ENCODE measurements at places on chromosomes 7 and 10.

- DNase-seq = no peak
These were observed 114.6 kb downstream of the TACC2 start for GRCh38 chr10:122103592-122103991.

GRCh38 chr7:107907-108306 is 84.5 kb upstream of the FAM20C start:
- no peak for DNase-seq

GRCh38 chr10:130212746-130213145 is 76.6 kb downstream of the GLRX3 start:
- DNase-seq = no peak

- no peak for DNase-seq
These were observed 51.2 kb downstream of the PDK4 start for GRCh38 chr7:95545007-95545615.

DNA sequence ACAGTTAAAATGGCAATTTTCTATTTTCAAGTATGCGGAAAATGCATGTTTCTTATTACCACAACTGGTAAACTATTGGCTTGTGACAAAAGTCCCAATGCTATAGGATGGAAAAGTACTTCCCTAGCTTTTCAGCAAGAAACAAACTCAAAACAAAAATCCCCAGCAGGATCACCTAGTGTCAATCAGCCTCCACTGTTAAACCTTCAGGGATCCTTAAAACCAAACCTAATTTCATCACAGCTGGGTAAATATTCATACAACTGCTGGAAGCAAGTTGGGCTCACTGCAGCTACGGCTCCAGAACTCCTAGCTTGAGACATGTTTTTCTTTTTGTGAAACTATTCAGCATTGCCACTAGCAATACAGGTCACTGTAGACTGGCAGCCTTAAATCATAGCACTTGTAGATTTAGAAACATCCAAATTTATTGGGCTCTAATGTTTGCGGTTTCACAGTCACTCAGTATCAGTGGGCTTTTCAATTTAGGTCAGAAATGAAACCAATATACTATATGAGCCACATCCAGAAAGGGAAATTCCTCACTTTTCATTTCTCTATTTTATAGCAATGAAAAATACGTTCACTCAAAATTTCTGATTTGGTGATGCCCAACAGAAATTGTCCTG is 145.2 kb upstream of the ANK3 start:
- no peak for DNase-seq

DNA sequence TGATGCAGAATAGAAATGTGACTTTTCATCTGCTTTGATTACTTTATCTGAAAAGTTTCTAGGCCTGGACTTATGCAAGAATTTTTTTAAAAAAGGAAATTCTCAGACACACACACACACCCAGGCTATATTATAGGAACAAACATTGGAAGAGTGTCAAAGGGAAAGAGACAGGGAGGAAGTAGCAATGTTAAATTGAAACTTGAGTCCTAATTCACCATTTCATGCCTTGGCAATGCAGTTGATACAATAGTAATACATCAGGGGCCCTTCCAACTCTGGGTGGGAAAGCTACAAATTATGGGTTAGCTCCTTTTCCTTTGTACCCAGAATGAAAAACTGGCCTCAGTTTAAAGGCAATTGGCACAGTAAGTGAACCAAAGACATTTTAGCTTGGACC is 258.0 kb upstream of the LYZL1 start:
- DNase-seq = no peak

DNA sequence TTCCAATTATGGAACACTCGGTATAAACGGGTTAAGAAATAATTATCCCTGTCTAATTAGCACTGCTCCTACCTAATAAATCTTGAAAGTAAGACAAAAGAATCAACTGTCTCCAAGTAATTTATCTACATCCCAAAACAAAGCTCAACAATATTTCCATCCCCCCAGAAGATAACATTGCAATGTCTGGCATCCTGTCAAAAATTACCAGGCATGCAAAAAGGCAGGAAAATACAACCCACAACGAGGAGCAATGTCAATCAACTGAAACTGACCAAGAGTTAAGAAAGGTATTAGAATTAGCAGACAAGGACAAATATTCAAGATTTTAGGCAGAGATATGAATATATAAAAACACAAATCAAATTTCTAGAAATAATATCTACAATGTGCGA is 84.5 kb upstream of the SVIL start:
- no peak for DNase-seq

DNA sequence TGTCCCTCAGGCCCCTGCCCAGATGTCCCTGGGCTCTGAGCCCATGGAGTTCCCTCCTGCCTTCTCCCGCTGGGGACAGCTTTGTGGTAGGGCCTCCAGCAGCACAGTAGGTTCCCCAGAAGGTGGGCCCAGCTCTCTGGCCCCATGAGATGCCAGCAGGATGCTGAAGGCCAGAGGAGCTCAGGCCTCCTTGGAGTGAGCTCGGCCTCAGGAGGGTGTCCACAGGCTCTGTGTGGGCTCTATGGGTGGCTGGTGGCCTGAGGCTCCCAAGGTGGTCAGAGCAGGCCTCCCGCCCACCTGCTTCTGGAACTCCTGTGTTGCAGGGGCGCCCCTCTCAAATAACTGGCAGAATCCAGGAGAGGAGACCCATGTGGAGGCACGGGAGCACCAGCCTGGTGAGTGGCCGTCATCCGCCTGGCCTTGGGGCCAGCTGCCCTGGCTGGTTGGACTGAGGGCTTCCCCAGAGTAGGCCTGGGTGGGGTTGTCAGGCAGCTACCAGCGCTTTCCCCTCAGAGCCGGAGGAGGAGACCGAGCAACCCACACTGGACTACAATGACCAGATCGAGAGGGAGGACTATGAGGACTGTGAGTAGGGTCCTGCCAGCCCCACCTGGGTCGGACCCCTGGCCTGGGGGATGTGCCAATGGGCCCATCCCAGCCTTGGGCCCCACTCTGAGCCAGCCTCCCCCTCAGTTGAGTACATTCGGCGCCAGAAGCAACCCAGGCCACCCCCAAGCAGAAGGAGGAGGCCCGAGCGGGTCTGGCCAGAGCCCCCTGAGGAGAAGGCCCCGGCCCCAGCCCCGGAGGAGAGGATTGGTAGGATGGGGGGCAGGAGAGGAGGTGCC is 3.2 kb downstream of the AEBP1 start:
- DNase-seq = no peak

GRCh38 chr10:13003004-13003403 is 1.5 kb upstream of the CCDC3 start:
- no peak for DNase-seq

GRCh38 chr7:155844526-155844925 is 32.3 kb upstream of the SHH start:
- DNase-seq = no peak

- DNase-seq = no peak
These were observed 1.8 kb downstream of the TFEC start for GRCh38 chr7:116028787-116029186.

GRCh38 chr10:3467052-3467951 is 294.7 kb upstream of the PITRM1 start:
- no peak for DNase-seq

GRCh38 chr7:99005776-99006175 is 127.4 kb downstream of the TRRAP start:
- DNase-seq = no peak

DNA sequence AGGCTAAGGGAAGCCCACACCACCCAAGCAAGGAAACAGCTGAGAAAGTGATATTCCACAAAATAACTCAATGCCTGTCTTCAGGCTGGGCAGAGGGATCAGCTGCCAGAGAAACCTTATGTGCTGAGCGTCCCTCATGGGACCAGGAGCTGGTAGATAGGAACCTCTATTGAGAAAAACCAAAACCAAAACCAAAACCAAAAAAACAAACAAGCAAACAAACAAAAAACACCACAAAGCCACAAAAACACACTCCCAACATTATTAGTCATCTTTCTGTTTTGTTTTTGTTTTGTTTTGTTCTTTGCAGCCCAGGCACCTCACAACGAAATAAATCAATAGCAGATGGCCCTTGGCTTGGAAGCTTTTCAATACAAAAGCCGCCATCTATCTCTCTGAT is 760.8 kb upstream of the CELF2 start:
- no peak for DNase-seq

DNA sequence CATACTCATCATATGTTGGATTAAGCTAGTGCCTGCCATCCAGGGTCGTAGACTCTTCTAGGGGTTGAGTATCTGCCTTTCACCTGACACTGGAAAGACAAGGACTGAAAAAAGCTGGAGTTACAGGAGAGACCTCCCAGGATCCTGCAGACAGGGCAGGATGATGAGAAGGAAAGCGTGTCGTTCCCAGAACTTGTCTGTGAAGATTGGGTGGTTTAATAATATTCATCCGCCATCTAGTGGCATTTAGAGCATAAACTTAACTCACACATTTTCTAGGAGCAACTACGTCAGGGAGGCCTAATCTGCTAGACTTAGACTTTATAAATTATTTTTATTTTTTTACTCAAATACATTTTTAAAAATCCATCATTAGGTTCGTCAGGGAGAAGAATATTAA is 59.6 kb downstream of the ADRB1 start:
- DNase-seq = no peak

DNA sequence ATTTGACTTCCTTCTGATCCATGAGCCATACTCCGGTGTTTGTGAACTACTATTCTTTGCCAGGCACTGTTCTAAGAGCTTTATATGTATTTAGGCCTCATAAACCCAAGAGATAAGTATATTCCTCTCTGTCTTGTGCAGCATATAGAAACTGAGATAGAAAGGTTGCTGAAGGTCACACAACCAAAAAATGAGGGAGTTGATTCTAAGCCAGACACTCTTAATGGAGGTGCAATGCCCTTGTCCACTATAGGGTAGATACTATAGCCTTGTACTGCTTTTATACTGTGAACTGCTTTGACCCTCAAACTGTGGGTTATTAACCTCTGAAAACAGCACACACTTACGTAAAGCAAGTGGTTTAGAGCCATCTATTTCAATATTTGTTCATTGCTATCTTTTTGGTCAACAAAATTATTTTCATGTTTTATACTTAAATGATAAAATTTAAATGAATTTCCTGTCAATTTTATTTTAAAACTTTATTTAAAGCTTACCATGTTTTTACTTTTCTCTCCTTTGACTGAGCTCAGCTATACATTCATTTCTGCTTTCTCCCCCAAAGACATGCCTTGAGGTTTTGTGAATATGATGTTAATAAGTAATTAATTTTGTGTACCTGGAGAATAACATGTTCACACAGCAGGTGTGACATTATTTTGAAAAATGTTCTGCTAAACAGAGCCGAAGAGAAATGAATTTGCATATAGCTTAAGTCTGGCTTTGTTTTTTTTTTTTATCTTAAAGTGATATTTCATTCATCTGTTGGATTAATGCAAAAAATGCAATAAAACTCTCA is 687.3 kb downstream of the DNAJB9 start:
- no peak for DNase-seq

Measured in esophagus squamous epithelium (tissue), 5 donors.